ENCODE measurements at places on chromosomes 16 and 17.

GRCh38 chr17:57284984-57285646 lies 28.8 kb downstream of the MSI2 start:
- DNase-seq: peak; percentile 57

DNA sequence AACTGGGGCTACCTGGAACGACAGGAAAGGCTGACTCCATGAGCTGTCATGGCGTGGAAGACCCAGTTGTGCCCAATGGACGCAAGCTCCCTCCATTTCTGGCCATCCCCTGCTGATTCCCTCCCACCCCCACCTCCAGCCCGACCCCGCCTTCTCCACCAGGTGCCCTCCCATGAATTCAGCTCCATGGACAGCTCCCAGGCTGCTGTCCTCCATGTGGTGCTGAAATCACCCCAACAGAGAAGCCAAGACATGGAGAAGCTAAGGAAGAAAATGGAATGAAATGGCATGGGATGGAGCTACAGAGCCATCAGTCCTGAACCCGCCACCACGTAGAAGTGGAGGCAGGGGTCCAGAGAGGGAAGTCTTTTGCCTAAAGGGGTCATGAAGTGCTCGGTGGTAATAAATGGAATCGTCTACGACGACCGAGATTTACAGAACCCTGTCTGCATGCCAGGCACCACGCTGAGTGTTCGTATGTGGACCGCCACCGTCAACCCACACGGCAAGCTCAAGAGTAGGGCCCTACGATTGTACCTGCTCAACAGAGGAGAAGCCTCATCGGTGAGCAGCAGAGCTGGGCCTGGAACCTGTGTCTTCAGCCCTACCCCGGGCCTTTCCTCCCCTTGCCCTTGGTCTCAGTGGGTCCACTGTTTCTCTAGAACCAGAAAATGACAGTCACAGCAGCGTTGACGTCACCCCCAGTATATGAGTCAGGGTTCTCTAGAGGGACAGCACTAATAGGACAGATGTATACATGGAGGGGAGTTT lies 9.3 kb upstream of the ZC3H18 start:
- DNase-seq: no peak

GRCh38 chr17:49971848-49972485 lies 3.0 kb downstream of the DLX4 start:
- no peak for DNase-seq

- DNase-seq: peak; percentile 54
These were observed 1.2 kb downstream of the OR1F1 start for GRCh38 chr16:3188925-3189825.

- no peak for DNase-seq
These were observed 8.2 kb downstream of the MYH3 start for GRCh38 chr17:10648956-10649355.

- no peak for DNase-seq
These were observed 178.4 kb downstream of the CCDC182 start for GRCh38 chr17:57566721-57567120.

DNA sequence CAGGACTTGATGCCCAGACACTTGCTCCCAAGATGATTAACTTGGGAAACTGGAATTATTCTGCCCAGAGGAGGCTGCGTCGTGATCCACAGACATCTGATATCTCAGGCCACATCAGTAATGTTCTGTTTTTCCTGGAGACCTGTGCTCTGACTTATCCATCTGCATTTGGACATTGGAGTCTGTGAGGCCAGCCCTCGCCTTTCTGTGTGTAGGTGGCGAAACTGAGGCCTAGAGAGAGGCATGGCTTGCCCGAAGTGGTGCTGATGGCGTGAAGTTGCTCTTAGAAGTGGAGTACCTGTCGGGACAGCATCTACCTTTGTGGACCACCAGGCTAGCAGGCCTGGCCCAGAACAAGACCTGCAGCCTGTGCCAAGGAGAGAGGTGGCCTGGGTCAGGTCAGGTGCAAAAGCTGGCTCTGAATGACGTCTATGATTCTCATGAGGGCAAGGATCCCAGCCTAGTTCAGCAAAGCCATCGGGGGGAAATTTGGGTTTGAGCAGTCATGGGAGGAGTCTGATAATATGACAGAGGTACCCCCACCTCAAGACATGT lies 186.8 kb upstream of the ZNF469 start:
- no peak for DNase-seq

DNA sequence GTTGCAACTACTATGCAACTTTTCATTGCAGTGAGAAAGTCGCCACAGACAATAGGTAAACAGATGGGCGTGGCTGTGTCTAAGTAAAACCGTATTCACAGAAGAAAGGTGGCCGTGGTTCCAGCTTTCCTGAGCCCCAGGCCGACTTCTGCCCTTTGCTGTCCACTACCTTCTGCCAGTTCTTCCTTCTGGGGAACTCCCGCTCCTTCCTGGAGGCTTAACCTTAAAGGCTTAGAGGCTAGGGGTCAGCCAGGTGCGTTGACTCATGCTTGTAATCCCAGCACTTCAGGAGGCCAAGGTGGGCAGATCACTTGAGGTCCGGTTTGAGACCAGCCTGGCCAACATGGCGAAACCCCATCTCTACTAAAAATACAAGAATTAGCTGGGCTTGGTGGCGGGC lies 2.1 kb upstream of the SEPTIN12 start:
- DNase-seq: no peak

DNA sequence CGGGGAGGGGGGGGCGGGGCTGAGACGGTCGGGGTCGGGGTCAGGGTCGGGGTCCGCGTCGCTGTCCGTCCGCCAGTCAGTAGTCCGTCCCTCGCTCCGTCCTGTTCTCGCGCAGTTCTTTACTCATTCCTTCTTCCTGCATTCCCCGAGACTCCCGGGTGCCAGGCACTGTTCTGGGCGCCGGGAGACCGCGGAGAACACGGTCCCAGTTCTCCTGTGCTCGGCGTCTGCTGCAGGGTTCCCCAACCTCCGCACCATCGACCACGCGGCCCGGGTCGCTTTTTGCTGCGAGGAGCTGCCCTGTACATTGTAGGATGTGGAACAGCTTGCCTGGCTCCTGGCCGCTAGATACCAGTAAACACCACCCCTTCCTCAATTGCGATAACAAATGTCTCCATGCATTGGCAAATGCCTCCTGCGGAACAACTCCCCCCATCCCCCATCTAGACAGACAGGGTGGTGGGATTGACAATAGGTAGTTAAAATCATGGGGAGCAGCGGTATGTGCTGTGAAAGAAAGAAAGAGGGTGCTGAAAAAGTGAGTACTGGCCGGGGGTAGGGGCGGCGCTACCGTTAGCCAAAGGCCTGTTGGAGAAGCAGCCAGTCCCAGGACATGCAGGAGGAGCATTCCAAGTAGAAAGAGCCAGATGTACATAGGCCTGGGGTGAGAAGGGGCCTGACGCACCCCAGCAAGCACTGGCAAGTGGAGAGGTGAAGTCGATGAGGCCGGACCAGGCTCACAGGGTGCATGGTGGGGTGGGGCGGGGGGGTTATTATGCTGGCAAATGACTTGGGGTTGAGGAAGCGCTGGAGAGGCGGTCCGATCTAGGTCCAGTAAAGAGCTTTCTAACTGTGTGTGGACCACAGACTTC lies 631 bp downstream of the TRAF7 start:
- no peak for DNase-seq

DNA sequence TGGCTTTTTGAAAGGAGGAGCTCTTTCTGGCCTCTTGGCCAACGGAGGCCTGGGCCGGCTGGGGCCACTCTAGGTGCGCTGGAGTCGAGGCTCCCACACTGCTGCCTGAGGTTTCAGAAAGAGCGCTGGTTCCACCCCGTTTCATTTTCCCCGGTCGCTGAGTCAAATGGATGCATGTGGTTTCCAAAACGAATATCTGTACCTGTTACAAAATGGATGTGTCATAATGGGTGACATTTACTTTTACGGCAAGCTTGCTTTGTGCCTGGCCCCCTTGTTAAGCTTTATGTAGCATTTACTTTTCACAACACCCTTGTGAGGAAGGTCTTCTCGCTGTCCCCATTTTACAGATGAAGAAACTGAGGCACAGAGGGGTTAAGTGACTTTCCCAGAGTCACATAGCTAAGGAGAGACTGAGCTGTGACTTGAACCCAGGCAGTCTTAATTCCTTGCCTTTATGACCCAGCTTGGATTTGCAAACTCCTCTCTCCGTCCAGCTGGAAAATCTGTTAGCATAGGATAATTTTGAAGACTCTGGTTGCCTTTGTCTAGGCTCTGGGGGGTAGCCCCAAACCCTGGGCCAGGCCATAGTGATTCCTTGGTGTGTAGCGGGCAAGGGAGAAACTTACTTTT lies 10.6 kb downstream of the KSR1 start:
- DNase-seq: peak; percentile 65

DNA sequence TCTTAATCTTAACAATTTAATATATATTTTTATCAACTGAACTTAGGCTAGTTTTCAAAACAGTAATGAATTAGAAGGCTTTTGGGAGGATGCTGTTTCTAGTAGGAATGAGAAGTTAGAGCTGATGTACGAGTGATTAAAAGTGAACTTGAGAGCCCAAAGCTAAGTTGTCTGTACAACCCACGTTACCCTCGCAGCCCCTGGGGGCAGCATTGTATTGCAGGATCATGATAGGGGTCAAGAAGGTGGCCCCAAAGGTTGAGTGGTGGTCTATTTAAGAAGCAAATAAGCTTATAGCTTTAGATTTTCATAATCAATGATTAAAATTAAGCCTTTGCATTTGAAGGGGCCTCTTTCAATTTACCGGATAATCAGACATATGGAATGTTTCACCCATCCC lies 33.7 kb upstream of the ALDH3A2 start:
- no peak for DNase-seq

- no peak for DNase-seq
These were observed 141.6 kb downstream of the CCDC182 start for GRCh38 chr17:57603546-57603945.

- no peak for DNase-seq
These were observed 8.4 kb downstream of the LMF1 start for GRCh38 chr16:962366-962765.

GRCh38 chr17:8939496-8940334 lies 25.8 kb downstream of the PIK3R5 start:
- DNase-seq: no peak

- no peak for DNase-seq
These were observed 32.3 kb upstream of the TAOK1 start for GRCh38 chr17:29357821-29358232.

DNA sequence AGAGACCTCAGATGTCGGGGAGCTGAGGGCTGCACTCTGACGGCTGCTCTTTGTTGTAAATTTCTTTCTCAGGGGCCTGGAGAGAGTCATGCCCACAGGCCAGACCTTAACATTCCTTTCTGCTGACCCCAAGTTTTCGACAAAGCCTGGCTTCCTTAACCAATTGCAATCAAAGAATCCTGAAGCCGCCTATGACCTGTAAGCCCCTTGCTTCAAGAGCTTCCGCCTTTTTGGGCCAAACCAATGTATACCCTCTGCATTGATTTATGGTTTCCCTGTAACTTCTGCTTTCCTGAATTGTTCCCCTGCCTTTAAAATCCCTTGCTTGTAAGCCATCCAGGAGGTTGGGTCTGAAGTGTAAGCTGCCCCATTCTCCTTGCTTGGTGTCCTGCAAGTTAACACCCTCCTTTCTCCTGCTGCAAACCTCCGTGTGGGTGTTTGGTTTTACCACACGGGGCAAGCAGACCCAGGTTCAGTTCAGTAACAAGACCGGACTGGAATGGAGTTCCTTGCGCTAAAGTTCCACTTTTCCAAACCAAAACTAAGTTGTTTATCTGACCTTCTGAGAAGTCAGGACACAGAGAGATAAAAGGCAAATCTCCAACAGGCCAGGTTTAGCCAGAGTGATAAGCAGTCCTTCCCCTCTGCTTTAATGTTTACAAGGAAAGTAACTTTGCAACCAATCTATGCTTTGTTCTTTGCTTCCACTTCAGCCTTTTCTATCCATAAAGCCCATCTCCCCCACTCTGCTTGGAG lies 141.6 kb downstream of the KCNJ12 start:
- no peak for DNase-seq

DNA sequence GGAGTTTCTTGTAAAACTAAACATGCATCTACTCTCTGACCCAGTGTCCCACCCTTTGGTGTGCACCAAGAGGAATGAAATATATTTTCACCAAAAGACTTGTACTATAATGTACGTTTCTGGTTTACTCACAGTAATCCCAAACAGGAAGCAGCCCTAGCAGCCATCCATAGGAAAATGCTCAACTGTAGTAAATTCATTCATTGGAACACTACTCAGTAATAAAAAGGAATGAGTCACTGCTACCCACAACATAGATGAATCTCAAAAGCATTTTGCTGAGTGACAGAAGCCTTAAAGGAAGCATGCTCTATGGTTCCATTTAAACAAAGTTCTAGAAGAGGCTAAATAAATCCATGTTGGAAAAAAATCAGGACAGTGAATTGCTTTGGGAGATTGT lies 37.6 kb upstream of the DHRS7B start:
- DNase-seq: no peak

DNA sequence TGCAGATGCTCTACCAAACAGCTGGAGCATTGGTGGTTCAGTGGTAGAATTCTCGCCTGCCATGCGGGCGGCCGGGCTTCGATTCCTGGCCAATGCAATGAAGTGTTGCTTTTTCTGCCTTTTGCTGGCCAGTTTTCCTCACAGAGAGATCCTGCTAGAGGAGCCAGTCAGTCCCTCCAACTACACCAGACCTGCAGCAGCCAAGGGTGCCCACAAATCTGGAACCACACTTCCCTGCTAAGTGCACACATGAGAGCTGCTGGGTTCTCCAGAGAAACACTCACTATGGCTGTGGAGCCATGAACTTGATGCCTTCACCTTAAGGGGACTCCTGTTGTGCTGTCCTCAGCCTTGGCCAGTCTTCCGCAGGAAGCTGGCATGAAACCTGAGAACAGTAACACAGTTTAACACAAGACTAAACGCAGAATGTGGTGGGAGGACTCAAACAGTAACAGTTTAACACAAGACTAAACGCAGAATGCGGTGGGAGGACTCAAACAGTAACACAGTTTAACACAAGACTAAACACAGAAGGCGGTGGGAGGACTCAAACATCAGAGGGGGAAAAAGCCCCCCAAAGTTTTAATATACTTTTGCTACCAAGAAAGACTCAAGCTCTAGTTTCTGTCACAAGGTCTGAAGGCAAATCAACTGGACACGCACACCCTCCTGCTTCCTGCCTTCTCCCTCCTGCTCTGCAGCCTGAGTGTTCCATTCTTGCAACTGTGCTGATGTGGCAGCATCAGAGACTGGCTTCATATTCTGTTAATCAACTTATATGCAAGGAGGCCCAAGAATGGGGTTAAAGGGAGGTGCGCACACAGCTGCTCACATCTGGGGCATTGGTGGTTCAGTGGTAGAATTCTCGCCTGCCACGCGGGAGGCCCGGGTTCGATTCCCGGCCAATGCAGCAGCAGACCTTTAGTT lies 12.0 kb downstream of the VAC14 start:
- no peak for DNase-seq

GRCh38 chr17:37094391-37094790 lies 145.6 kb downstream of the AATF start:
- DNase-seq: no peak

- DNase-seq: no peak
These were observed 97.7 kb upstream of the MON1B start for GRCh38 chr16:77093309-77093708.
